ENCODE measurements at places on chromosomes 5 and 9.

GRCh38 chr9:92647671-92648473 is 22.1 kb downstream of the IPPK start:
- no peak for DNase-seq

- no peak for DNase-seq
These were observed 79.0 kb downstream of the MRPS30 start for GRCh38 chr5:44887722-44888121.

DNA sequence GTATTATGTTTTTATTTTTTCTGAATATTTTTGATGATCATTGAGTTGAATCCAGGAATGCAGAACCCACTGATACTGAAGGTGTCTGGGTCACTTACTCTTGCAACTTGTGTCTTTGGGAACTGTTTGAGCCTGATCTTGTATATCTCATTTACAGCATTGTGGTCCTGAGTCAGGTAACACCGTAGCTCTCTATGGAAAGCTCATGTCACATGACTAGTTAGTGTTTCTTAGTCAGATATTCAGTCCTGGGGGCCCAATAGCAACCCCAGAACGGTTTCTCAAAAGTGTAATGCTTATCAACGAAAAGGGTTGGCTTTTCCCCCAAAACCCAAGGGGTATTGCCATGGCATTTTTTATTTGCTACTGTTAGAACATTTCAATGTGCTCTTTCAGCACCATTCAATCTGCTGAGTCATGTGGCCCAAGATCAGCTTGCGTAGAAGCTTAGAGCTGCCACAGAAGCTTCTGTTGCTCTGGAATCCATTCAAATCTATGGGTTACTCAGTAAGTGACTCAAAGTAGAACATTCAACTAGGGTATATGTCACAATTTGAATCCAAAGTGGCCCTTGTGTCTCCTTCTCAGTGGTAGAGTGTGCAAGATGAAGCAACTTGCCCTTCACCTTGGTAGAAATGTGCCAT is 12.1 kb upstream of the PTAR1 start:
- peak; percentile 71 for DNase-seq

GRCh38 chr9:134872482-134873231 is 8.0 kb upstream of the FCN2 start:
- DNase-seq, result no peak

DNA sequence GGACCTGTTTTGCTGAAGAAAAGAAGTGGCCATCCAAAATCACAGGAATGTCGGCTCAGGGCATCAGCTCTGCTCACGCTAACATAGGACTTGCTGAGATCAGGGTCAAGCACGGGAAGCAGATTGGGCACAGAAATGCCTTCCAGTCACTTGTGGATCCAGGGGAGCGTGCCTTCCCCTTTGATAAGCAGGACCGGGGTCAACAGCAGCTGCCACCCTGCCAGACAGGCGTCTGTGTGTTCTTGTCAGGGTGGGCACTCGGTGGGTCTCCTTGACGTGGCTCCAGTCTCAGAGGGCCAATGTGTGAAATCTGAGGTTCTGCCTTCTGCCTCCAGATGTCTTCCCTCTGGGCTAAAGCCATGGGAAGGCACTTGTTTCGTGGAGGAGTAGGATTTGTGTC is 313.7 kb upstream of the IRX4 start:
- DNase-seq, result no peak

DNA sequence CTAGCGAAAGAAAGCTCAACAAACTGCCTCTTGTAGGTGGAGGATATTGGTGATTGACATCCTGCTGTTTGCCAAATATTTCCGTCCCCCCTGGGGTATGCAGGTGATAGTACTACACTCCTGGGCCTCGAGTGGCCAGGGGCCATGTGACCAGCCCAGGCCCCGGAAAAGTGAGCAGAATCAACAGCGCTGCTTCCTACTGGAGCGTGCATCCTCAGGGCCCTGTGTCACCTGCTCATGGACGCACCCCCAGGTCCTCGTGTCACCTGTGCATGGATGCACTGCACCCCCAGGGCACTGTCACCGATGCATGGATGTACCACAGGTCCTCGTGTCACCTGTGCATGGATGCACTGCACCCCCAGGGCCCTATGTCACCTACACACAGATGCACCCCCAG is 43.8 kb downstream of the ADAMTS16 start:
- no peak for DNase-seq

GRCh38 chr5:68872088-68872839 is 221.6 kb upstream of the SLC30A5 start:
- no peak for DNase-seq

GRCh38 chr5:36938129-36938528 is 61.6 kb downstream of the NIPBL start:
- DNase-seq, result no peak

DNA sequence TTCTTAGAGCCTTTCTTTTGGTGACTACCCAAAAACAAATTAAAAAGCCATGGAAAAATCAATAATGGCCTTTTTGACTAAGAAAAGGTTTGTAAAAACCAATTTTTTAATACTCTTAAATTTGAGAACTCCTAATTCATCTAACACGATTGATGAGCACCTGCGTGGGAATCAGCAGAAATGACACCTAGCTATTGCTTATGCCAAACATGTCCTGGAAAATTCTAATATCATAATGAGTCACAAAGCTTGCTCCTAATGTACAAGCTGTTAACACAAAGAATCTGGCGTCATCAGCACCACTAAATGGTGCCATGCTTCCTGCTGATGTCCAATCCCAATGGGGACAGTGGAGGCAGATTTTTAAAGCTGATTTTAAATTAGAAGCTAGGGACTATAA is 146.2 kb upstream of the LRRTM2 start:
- no peak for DNase-seq

GRCh38 chr5:179380211-179381035 is 35.2 kb upstream of the ADAMTS2 start:
- no peak for DNase-seq

DNA sequence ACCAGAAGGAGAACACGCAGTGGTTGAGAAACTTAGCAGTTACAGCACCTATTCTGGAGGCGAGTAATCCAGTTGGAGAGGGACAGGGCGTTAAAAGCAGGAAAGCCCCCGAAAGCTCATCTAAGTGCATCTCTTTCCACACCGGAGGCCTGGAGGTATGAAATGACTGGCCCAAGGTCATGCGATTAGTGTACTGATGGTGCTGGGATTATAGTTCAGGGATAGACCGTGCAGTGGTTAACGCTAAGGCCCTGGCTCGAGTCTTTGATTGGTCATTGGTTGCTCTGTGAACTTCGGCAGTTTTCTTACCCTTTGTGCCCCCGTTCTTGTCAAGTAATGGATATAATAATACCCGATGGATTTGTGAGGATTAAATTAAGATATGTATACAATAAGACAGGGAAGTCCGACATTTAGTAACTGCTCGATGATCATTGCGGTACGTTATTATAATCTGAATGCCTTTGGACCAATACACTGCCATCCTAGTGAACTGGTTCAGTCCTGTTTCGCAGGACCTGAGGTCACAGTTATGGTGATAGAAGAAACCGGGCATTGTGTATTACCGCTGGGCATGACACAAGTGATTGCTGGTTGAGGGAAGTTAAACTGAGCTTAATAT is 960 bp downstream of the CANX start:
- peak; percentile 53 for DNase-seq

DNA sequence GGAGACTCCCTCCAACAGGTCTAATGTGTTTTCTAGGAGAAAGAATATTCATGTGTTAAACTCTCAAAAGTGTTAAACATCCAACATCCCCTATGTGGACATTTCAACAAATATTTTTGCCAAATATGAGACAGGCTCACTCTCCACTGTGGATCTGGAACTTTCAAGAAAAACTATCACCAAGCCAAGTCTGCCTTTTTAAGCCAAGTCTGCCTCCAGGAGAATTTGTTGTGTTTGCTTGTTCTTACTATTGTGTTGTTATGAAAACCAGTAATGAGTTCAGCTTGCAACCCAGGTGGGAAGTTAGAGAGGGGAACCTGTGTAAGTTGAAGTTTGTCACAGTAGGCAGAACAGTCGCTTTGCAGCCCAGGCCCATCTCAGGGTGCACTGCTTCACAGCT is 228.1 kb downstream of the NFIB start:
- DNase-seq, result no peak

DNA sequence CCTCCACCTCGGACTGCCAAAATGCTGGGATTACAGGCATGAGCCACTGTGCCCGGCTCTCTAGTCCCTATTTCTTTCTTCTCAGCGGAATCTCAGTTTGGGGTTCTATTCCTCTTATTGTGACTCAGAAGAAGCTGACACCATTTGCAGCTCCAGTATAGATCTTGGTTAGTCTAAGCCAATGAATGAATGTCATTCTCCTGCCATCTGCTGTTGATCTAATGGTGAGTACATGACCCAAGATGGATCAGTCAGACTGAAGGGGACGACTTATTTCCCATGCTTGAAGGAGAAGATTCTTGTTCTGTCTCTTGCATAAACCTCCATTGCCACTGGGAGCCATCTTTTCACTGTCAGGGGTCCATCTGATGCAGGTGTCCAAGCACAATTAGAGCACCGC is 76.0 kb upstream of the KLF9 start:
- DNase-seq, result no peak

DNA sequence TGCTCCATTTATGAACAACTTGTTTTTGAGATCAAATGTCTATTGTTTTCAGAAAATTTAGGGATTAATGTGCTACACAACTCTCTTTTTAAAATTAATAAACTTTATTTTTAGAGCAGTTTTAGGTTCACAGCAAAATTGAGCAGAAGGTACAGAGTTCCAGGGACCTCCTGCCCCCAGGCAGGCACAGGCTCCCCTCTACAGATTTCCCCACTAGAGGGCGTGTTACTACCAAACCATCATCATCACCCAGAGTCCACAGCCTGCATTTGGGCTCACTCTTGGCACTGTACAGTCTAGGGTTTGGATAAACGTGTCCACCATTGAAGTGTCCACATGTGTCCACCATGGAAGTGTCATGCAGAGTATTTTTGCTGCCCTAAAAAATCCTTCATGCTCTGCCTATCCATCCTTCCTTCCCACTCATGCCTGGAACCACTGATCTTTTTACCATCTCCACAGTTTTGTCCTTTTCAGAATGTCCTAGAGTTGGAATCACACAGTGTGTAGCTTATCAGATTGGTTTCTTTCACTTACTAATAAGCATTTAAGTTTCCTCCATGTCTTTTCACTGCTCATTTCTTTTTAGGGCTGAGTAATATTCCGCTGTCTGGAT is 61.7 kb downstream of the MRPL36 start:
- DNase-seq, result peak; percentile 47

- DNase-seq, result peak; percentile 96
These were observed at the start of gene RICTOR for GRCh38 chr5:39074017-39074814. RICTOR (minus strand) TSS chr5:39074399; CDS start chr5:39074377, 22 bp downstream.

DNA sequence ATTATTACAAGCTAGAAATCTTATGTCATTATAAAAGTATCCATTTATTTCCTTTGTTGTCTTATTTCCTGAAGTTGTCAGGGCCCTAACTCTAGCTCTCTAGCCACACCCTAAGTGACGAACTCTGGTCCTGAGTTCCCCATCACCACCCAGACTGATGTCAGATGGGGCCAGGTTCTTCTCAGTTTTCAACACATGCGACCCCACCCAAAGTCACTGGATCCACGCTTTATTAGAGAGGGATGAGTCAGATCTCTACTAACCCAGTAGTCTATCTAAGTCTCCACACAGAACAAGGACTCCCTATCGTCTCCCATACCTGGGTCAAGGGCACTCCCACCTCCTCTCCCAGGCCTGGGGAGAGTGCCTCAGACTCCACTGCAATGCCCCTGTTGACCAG is 6.8 kb upstream of the FEM1C start:
- peak; percentile 60 for DNase-seq

- DNase-seq, result peak; percentile 64
These were observed 238.7 kb downstream of the EFNA5 start for GRCh38 chr5:107431998-107432397.

GRCh38 chr5:67986761-67987160 is 228.8 kb upstream of the PIK3R1 start:
- no peak for DNase-seq

DNA sequence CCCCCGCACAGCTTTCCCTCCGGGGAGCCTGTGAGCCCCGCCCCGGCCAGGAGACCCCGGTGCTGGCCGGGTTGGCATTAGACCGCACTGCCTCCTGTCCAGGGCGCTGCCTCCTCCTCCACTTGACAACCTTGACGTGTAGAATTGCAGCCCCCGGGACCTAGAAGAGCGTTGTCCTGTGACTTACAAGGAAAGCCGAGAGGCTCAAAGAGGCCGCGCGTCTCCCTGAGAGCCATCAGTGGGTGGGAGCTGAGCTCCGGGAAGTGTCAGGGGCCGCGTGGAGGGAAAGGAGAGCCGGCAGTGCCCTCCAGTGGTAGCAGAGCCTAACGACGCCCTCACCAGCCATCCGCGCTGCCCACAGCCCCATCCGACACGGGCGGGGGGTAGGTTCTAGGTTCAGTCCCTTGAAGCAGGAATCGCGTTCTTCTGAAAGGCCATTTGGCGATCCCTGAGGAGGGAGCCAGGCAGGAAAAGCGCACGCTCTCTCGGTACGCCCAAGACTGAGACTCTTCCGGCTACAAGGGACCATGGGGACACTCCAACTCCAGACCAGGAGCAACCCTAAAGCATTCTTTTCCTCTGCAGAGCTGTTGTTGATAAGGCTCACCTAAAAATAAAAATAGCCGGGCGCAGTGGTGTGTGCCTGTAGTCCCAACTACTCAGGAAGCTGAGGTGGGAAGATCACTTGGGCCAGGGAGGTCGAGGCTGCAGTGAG is 40.6 kb upstream of the SAP30L start:
- DNase-seq, result peak; percentile 96

- DNase-seq, result peak; percentile 80
These were observed 15.7 kb downstream of the PNPLA7 start for GRCh38 chr9:137534256-137535119.

GRCh38 chr5:151459680-151460324 is 12.4 kb downstream of the SLC36A1 start:
- DNase-seq, result peak; percentile 68

- DNase-seq, result no peak
These were observed 84.3 kb upstream of the HAND1 start for GRCh38 chr5:154562244-154562880.

DNA sequence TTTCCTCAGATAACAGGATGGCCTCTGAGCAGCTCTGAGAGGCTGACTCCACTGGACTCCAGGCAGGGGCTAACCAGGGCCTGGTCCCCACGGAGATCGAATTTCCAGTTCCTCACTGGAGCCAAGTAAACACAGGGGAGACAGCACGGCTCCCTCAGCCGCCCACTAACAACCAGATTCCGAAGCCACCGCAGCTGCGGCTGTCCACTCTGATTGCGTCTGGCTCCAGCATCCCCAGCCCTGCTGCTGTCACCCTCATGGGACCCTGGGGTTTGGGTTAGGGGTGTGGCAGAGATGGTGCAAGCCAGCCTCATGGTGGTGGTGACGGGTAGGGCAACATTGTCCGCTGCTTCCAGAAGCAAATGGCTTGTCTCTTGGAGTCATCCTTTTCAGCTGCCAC is 172.6 kb downstream of the RGS3 start:
- no peak for DNase-seq

DNA sequence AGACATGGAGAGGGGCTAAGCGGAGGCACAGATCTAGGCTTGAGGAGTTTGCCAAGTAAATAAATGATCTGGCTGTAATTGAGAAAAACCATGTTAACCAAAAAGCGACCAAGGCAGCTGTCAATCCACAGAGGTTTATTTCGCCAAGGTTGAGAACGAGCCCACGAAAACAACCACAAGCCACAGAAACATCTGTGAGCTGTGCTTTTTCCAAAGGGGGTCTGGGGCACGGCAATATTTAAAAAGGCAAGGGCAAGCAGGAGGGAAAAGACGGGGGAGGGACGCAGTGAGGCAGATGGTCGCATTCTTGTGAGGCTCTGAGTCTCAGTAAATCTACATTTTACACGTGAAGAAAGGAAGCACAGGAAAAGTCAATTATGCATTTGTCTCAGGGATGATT is 25.4 kb downstream of the CCT5 start:
- no peak for DNase-seq
